Activated CD8-positive, alpha-beta memory T cell treated with anti-CD3 and anti-CD28 coated beads, Interleukin-2, amount 10 ng/mL, durations not matched to agents 7 days and 5 days (primary cell): ENCODE measurements at places on chromosomes 7 and 10. TPM values are rescaled to one million over a fixed set of nuclear protein-coding genes. Genes with fewer than 3 reads are reported as not detected.

TWIST1 gene
- total RNA-seq: 0.63 TPM

MSS51 gene
- 2.9 TPM for total RNA-seq

DNA sequence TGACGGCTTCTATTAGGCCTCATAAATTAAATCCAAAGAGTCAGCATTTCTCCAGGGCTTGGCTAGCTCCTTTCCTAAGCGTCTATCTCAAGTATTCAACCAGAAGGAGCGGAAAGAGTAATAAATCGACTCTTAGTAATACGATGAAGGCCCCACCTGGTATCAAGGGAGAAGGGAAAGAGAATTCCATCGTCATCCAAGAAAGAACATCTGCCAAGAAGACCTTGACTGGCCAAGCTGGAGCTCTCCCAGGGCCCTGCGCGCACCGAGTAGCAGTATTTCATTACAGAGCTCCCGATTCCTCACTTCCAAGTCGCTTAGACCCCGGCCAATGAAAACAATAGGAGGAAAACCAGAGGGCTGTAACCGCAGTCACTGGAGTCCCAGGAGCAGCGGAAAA, 178.0 kb upstream of the FRMD4A start:
- H3K4me3 ChIP-seq: no peak overlapping the region
- peaks cover 36% of the 10 kb centered on the region for H3K36me3 ChIP-seq
- H3K4me1 ChIP-seq: peaks cover 23% of the 10 kb centered on the region
- H3K27ac ChIP-seq: no peak overlapping the region
- DNase-seq: no peak
- no peaks in the 10 kb centered on the region for H3K27me3 ChIP-seq

DNA sequence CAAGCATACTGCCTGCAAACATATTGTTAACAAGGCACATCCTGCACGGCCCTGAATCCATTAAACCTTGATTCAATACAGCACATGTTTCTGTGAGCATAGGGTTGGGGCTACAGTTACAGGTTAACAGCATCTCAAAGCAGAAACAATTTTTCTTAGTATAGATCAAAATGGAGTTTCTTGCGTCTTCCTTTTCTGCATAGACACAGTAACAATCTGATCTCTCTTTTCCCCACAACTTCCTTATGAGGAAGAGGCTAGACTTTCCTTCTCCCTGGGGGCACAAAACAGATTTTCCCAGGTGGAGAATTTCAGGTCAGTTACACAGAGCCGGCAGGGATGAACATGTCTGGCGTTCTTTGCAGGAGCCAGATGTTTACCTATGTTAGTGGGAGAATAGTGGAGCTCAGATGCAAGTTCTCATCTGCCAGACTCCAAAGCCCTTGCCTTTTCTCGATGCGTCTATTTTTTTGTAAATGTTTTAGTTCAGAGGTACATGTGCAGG, 37.5 kb upstream of the PFKFB3 start:
- peak overlapping the region; percentile 86 for H3K27ac ChIP-seq
- peaks cover 9% of the 10 kb centered on the region for H3K36me3 ChIP-seq
- no peaks in the 10 kb centered on the region for H3K27me3 ChIP-seq
- peaks cover 45% of the 10 kb centered on the region for H3K4me1 ChIP-seq
- DNase-seq: no peak
- H3K4me3 ChIP-seq: peak overlapping the region; percentile 86

DNA sequence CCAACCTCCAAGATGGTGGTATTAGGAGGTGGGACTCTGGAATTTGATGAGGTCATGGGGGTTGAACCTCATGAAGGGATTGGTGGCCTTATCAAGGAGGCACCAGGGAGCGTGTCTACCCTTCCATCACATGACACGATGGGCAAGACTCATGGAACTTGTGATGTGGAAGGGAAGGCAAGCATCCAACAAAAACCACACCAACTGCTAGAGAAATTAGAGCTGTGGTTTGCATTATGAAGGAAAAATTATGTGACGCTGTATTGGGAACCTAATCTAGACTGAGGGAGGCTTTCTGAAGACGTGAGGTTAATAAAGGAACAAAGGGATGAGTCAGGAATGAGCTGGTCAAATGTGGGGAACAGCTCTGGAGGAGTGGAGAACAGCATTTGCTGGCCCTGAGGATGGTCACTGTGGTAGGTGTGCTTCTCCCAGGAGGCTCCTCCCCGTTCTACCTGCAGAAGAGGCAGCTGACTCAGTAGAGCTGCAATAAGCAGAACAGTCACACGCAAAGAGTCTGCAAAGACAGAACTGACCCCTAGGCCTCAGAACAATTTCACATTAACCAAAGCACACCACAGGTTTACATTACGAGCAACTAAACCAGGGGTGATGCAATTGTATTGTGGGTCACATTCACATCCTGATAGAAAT, 236.6 kb upstream of the GRB10 start:
- no peaks in the 10 kb centered on the region for H3K27me3 ChIP-seq
- no peak overlapping the region for H3K27ac ChIP-seq
- no peak overlapping the region for H3K4me3 ChIP-seq
- H3K4me1 ChIP-seq: peaks cover 6% of the 10 kb centered on the region
- peaks cover 3% of the 10 kb centered on the region for H3K36me3 ChIP-seq

DNA sequence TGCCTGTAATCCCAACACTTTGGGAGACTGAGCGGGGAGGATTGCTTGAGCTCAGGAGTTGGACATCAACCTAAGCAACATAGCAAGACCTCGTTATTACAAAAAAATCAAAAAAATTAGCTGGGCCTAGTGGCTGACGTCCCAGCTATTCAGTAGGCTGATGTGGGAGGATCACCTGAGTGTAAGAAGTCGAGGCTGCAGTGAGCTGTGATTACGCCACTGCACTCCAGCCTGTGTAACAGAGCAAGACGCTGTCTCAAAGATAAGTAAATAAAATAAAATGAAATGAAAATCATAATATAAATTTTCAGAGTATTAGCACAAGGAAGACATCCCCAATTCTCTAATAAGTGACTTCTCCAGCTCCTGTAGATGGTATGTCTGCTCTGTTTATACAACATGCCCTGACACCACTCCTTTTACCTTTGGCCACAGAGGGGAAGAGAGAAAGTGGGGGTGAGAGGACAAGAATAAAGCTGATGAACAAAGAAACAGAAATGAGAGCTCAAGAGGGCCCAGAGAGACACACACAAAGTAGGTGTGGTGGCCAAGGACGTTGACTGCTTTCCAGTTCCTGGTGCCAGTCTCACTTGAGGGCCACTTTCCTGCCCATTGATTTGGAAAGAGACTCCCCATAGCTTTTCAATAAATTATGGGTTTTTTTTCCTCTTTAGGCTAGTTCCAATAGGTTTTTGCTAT, 62.9 kb downstream of the PTTG1IP2 start:
- no peaks in the 10 kb centered on the region for H3K27me3 ChIP-seq
- no peaks in the 10 kb centered on the region for H3K4me1 ChIP-seq
- no peak overlapping the region for H3K4me3 ChIP-seq
- H3K36me3 ChIP-seq: no peaks in the 10 kb centered on the region
- no peak for DNase-seq
